ENCODE measurements at places on chromosomes 12 and 14. TPM values are rescaled to one million over a fixed set of nuclear protein-coding genes. Genes with fewer than 3 reads are reported as not detected.

GRCh38 chr14:24207104-24207551 lies 1.6 kb downstream of the TSSK4 start:
- ATAC-seq, result no peak

DNA sequence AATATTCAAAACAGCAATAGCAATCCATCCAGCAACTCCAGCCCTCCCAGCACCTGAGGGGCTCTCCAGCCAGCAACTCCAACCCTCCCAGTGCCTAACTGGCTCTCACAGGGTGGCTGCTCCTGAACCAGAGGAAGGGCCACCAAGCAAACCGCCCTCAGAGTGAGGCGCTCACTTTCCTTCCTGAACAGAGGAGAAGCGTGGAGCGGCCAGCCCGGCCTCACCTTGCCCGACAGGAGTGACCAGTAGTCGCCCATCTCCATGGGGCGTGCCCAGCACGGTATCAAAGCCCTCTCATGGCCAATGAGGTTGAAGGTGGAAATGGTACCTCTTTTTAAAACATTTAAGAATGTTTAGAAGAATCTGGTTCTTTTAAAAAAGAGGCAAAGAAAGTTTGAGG lies 27.4 kb downstream of the CDC42BPB start:
- ATAC-seq, result peak; percentile 27

- ATAC-seq, result no peak
These were observed 260.7 kb upstream of the NOS1 start for GRCh38 chr12:117622087-117622486.

DNA sequence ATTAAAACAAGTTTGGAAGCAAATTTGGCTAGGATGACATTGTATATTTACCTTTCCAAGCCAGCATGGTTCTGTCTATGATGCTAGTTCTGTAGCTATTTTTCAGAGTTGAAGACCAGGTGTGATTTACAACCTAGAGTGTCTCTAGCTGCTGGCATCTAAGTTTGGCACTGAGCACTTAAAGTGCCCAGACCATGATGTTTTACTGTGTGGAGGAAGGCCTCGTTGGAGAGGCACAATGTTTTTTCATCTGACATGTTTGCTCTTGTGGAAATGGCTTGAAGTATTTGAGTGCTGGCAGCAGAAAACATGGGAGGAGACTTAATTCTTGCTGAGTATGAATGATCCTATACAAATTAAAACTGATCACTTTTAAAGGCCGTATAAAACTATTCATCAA lies 13.0 kb upstream of the C12orf71 start:
- peak; percentile 81 for ATAC-seq

GRCh38 chr14:78519863-78520262 lies 349.7 kb downstream of the NRXN3 start:
- no peak for ATAC-seq

DNA sequence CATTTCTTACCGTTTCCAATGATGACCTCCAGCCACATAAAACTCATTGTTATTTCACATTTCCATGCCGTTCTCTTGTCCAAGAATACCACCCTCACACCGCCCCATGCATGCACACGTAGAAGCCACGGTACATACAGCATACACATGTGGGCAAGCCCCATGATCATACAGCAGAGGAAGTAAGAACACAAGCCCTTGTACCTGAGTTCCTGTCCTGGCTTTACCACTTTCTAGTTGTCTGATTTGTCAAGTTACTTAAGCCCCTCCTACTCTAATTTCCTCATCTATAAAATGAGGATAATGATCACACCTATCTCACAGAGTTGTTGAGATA lies 59.9 kb downstream of the DUSP16 start:
- ATAC-seq, result no peak

- ATAC-seq, result no peak
These were observed 145.0 kb downstream of the SLC38A6 start for GRCh38 chr14:61125867-61126572.

DNA sequence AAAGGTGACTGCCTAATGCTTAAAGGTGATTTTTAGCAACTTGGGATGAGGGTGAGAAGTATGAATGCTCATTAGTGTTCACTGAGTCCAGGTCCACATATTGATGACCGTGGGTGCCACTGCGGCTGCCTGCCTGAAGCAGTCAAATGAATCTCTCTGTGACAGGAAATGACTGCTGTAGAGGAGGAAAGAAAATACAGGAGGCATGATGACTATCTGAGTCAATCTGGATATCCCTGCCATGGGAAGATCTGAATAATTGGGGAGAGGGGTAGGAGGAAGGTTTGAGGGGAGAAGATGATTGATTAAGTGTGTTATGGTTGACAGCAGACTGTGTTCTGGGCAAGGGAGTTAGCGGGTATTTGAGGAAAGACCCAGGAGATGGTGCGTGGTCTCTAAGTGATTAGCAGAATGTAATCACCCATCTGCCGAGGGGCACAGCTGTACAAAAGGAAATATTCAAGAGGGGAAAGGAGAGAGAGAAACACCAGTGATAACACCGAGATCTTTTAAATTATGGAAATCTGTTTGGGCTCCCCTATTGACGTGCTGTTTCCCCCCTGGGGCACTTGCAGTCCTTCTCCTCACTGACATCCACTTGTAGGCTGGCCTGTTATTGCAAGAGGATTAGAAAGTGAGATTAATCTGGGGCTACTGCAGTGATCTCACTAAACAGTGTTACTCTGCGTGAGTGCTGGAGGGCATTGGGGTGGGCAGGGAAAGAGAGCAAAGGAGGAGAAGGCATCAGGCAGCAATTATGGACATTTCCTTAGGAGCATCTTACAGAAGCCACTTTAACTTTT lies 97.7 kb downstream of the AKAP6 start:
- ATAC-seq, result no peak

GRCh38 chr12:108240027-108240785 lies 98.9 kb downstream of the CMKLR1 start:
- ATAC-seq, result no peak

GRCh38 chr14:64628940-64629408 lies 75.2 kb upstream of the PLEKHG3 start:
- ATAC-seq, result peak; percentile 60

GRCh38 chr12:19957308-19958125 lies 410.8 kb upstream of the PDE3A start:
- ATAC-seq, result no peak

DNA sequence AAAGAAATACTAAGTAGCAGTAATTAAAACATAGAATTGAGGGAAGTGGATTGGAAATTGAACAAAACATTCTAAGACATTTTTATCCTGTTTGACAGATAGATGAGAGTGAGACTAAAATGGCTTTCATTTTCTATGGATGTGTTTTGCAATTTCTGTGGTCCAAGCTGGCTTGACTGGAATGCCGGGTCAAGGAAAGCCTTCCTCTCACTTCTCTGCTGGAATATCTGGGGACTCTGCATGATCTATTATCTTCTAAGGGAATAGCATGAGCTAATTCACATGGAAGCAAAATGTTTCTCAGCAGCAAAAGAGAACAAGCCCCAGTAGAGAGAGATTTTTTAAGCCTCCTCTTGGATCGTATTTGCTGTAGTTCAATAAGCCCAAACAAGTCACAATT lies 407.9 kb upstream of the ATXN7L3B start:
- ATAC-seq, result no peak

DNA sequence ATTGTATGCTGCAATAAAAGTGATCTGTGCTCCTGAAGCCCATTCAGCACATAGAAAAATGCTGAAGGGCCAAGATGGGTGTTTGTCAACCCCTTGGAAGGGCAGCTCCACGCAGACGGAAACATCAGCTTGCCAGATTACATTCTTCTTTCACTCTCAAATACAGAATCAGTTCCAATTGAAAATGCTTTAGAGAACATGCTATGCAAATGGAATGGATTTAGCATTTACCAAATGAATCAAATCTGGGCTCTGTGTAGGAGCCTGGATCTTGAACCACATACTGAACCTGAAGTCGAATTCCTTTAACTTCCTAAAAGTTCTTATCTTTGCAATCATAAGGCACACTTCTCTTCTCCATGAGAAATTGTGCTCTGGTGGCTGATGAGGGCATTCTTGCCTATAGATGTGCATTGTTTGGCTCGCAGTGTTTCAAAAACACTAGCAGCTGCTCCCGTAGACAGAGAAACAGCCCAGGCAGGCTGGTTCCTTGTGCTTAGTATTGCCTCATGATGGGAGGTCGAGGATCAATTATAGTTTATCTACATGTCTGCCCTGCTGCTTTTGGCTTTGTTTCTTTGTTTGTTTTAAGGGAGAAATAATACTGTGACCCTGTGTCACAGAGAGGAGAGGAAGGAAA lies 489.8 kb upstream of the FLRT2 start:
- ATAC-seq, result no peak

DNA sequence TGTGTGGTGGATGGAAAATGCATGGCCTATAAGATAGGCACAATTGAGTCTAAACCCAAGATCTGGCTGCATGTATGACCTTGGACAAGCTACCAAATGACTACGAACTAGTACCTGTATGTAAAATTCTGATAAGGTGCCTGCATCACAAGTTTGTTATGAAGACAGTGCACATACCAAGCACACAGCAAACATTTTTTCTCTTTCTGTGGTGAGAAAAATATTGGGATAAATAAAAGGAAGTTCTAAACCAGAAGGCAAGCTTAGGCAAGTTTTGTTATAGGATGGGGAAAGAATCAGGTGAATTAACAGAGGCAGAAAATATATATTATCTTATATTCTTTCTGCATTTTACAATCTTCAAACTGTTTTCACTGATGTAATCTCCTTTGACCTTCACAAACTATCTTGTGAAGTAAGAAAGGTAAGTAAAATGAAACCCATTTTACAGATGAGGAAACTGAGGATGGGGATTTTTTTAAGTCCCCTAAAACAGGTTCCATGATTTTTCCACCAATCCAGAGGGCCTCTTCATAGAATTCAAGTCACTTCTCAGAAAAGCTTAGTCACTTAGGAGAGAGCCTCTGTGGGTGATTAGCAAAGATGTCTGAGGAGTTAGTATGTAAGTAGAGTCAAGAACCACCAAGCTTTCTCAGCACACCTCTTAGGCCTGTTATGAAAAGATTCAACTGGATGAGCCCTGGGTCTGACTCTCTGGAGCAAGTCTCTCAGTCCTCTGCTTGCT lies 132.0 kb upstream of the RAP1B start:
- no peak for ATAC-seq

DNA sequence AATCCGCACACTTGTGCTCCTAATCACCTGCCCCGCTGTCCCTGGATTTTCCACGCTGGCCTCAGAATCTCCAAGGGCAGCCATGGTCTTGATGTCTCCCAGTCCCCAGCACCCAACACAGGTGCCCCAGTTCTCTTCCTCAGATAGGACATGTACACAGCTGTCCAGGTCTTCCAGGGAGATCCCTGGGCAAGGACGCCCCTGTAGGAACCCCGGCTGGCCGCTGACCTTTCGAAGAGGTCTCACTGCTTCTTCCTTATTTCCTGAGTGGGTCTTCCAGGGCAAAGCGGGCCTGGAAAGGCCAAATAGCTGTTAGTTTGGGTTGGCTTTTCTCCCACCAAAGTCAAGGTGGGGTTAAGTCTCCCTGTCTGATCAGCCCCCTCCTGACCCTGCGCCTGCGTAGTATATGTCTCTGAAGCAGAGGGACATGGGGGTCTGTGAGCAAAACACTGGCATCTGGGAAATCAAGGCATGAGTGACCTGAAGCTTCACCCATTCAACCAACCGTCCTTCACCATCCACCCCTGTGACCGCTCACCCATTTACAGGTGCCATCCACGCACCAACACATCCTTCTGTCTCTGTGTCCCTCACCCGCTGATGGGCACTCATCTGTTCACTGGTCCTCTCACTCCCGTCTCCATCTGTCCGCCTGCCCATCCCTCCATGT lies 4.6 kb downstream of the BEGAIN start:
- ATAC-seq, result no peak

- ATAC-seq, result no peak
These were observed 350.2 kb downstream of the DIO2 start for GRCh38 chr14:79861111-79861510.

GRCh38 chr12:49230805-49231194 lies 34.1 kb upstream of the TUBA1C start:
- no peak for ATAC-seq

- no peak for ATAC-seq
These were observed 93.6 kb upstream of the TMTC2 start for GRCh38 chr12:82593143-82593542.

GRCh38 chr12:132517740-132518100 lies 27.8 kb downstream of the FBRSL1 start:
- ATAC-seq, result no peak

- ATAC-seq, result no peak
These were observed 44.9 kb downstream of the SYNE2 start for GRCh38 chr14:63897721-63898163.

- ATAC-seq, result peak; percentile 9
These were observed 50.0 kb downstream of the NCOR2 start for GRCh38 chr12:124517260-124518050.

DNA sequence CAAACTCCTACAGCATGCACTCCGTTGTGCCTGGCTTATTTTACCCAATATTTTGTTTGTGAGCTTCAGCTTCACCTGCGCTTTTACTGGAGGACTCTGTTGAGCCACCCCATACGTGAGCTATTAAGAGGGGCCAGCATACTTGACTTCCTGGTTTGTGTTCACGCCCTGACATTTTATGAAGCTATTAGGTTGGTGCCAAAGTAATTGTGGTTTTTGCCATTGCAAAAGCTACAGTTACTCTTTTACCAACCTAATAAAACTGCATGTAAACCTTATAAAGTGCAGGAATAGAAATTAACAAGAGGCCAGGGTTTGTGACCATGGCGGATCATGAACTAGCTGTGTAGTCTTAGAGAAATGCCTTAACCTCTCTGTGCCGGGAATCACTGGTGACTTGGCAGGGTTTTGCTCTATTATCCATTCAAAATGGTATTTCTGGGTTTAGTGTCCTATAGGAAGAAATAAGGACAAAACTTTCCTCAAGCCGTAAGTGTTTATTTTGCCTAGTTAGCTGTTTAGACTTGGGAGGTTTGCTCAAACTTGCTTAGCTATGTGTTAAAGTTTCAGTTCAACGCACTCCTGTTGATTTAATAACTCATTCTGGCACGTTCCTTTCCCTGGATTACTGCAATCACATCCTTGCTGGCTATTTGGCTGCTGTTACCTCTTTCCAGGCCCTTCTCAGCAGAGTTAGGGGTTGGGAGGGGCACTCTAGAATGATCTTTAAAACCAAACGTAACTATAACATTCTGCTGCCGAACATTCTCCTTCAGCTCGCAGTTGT lies 1027.6 kb downstream of the BCL11B start:
- ATAC-seq, result peak; percentile 52

GRCh38 chr14:28323951-28324741 lies 442.4 kb upstream of the FOXG1 start:
- ATAC-seq, result no peak

GRCh38 chr14:72679141-72679535 lies 214.8 kb downstream of the DPF3 start:
- no peak for ATAC-seq

The TSPAN8 gene
- total RNA-seq, result 0.60 TPM

The LRRC10 gene
- not detected for total RNA-seq

The SYCP3 gene
- 0.12 TPM for total RNA-seq

The SP1 gene
- total RNA-seq, result 71.0 TPM

The RNASE4 gene
- 1.7 TPM for total RNA-seq

The FOXA1 gene
- 14.6 TPM for total RNA-seq

The TCL1B gene
- total RNA-seq, result not detected

The NTS gene
- 0.16 TPM for total RNA-seq

The SMCO2 gene
- 0.76 TPM for total RNA-seq

The GAS2L3 gene
- total RNA-seq, result 4.7 TPM

The VRTN gene
- total RNA-seq, result not detected

The MIP gene
- not detected for total RNA-seq

The WSCD2 gene
- total RNA-seq, result 0.32 TPM

The CALCOCO1 gene
- total RNA-seq, result 34.6 TPM

All from esophagus mucosa (tissue), 1 donor.